Activated naive CD4-positive, alpha-beta T cell treated with anti-CD3 and anti-CD28 coated beads for 36 hours (primary cell): ENCODE measurements at places on chromosomes 3 and 15. TPM values are rescaled to one million over a fixed set of nuclear protein-coding genes. Genes with fewer than 3 reads are reported as not detected.

PSTPIP1 gene
- 102 TPM for total RNA-seq

ATOSA gene
- 19.4 TPM for total RNA-seq

LRRIQ4 gene
- total RNA-seq = not detected

ZNF80 gene
- 0.67 TPM for total RNA-seq

ADPRH gene
- total RNA-seq = 2.6 TPM

PCBP4 gene
- 8.9 TPM for total RNA-seq

ERC2 gene
- 0.12 TPM for total RNA-seq

ALCAM gene
- total RNA-seq = 18.7 TPM

NR2E3 gene
- total RNA-seq = not detected

WNT7A gene
- total RNA-seq = 0.10 TPM
